ENCODE measurements at places on chromosomes 4 and X. TPM values are rescaled to one million over a fixed set of nuclear protein-coding genes. Genes with fewer than 3 reads are reported as not detected.

DNA sequence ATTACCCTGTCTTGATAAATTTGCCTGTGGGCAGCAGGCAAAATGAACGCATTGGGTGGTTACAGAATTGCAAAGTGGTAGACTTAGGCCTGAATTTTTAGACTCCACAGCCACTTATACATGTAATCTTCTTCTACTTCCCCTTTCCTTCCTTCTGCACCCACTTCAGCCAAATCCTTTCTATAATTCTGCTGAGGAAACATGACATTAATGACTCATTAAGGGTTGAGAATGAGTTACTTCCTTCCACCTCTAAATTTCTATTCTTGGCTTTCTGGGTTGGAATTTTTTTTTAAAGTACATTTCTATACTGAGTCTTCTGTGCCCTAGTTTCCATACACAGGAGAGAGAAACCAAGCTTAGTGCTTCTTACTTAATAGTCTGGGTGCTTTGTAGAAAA is 10.1 kb downstream of the PAPSS1 start:
- no peak for DNase-seq

DNA sequence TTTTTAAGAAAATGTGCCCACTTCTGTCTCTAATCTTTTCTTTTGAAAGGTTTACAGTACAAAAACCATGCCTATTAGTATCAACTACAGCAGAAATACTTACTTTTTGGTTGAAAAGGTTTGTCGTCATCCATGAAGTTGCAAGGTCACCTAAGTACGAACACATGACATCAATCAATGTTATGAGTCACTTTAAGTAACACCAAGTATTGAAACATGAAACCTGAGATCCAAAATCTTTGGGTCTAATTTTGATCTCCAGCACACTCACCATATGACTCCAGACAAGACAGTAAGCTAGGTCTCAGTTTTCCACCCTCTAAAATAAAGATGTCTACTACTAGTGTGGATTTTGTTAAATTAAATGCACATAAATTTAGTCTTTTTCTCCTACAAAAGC is 8.4 kb downstream of the ZNF280C start:
- DNase-seq = no peak

The EXOC1L gene
- total RNA-seq = not detected

The FAM9C gene
- total RNA-seq = not detected

DNA sequence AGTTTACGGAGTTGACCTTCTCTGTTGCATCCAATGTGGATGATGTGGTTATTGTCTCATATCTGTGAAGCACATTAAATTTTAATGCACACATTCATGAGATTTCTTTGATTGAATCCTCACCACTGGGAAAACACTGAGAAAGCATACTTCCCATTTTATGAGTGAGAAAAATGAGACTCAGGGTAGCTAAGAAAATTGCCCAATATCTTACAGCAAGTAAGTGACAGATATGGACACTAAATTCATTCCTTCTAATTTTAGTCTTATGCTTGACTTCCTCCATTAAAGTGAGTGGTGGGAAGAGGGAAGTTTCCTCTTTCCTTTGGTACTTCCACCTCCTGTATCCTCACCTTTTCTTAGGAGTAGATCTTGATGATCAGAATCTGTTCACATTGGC is 504.8 kb upstream of the BOD1L1 start:
- DNase-seq = no peak

DNA sequence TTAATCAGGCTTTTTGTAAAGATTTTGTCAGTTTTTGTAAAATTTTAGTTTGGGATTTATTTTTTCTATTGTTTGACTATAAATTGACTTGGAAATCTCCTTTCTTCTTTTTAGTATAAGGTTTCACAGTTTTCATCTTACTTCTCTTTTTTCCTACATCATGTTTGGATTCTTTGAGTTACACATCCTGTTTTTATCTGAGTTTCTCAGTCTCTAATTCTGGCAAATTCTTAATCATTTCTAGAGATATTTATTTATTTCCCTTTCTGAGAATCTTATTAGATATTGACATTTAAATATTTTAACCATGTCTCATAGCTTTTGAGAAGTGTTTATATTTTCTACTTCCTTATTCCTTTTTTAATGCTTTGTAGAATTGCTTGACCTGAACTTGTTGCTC is 20.7 kb downstream of the USP53 start:
- no peak for DNase-seq

- no peak for DNase-seq
These were observed 106.8 kb downstream of the ARSJ start for GRCh38 chr4:113872426-113873260.

DNA sequence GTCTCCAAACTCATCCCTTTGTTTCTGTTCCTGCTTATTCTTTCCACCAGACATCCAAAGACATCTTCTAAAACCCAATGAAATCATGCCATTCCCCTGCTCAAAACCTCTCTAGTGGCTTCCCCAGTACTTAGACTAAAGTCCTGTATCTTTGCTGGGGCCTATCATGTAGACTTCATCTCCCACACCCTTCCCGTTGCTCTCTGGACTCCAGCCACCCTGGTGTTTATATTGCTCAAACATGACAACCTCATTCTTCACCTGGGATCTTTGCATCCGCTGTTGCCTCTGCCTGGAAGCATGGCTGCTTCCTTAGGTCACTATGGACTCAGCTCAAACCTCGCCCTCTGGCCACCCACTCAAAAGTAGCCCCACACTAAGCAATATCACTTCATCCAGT is 23.7 kb downstream of the TBC1D1 start:
- DNase-seq = no peak

DNA sequence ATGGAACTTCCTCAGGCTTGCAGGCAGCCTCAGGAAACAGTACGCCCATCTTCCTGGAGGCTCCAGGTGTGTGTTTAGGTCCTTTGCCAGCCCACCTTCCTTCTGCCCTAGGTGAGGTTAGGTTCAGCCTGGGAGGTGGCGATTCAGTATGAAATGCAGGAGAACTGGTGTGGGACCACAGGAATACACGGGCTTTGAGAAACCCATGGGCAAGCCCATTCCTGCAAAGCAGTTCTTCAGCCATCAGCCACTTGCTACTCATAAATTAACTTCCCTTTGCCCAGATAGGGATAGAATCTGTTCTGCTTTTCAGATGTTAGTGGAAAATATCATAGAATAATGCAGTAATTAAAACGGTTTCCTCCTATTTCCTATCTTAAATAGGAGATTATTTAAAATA is 32.2 kb downstream of the TBC1D14 start:
- peak; percentile 51 for DNase-seq

DNA sequence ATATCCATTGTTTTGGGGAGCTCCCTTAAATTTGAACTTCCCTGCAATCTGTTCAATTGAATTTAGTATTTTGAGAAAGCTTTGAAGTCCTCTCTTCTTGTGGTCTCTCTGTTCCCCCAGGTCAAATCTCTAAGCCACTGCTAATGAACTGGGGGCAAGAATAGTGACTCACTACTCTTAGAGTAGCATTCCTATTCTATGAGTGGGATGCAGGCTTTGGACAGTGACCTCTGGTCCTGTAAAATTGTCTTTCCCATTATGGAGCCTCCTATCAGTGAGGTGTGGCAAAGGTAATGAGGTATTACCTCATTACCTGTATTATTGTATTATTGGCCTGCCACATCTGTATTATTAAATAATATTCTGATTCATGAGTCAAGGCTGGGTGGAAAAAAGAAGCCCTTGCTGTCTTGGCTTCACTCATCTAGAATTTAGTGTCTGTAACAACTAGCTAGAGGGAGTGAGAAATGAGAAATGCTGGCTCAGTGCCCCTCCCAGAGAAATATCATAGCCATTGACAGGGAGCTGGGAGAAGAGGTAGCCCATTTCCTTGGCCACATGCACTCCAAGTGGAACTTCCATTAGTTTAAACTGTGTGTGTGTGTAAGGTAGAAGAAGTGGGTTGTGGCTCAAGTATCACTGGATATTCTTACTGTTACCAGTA is 393.9 kb upstream of the CTSO start:
- no peak for DNase-seq

All from OCI-LY7 (cell line).